Fibroblast of skin of back (primary cell): ENCODE measurements at places on chromosomes 5 and 9.

DNA sequence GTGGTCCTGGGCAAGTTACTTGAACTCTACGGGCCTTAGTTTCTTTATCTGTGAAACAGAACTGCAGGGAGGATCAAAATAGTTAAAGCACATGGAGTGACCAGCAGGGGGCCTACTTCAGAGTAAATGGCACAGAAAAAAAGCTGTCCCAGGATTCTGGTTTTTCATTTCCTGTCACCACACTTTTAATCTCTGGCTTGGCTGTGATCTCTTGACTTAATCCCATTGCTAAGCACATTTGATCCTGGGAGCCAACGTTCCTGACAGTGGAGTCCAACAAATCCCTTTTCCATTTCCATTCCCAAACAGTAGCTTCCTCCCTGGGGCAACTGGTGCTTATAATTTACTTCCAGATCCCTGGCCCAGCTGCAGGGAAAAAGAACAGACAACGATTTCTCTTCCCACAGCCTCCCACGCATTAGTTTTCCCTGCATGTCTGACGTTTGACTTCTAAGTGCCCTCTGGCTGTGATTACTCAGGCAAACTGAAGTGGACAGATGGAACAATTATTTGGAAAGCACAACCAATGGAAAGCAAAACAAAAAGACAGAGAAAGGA, 136.5 kb upstream of the STK32A start:
- DNase-seq = peak; percentile 56

DNA sequence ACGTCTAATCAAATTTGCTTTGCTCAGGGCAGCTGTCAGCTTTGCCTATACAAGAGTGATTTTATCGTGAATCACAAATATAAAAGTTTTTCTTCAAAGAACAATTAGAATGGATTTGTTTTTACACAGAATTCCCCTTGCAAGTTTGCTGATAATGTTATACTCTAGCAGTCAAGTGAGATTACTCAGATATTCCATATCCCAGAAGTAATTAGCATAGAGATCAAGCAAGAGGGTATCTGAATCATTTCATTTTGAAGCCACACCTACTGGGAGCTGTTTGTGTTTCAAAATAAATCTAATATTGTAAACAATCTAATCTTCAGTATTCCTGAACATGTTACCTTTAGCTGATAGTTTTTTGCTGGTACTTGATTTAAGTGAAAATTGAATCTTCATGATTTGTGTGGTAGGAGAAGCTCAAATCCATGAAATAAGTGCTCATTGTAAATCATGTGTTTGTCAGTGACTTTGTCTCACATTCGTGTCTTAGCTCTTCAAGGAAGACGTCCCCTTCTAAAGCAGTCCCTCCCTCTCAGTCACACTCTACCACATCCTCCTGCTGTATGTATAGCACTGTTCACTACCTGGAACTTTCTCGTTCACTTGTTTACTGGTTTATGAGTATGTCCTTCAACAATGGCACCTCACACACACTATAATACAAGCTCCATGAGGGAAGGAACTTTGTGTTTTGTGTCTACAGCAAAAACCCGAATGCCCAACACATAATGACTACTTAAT, 3.3 kb upstream of the TTC39B start:
- DNase-seq = no peak

DNA sequence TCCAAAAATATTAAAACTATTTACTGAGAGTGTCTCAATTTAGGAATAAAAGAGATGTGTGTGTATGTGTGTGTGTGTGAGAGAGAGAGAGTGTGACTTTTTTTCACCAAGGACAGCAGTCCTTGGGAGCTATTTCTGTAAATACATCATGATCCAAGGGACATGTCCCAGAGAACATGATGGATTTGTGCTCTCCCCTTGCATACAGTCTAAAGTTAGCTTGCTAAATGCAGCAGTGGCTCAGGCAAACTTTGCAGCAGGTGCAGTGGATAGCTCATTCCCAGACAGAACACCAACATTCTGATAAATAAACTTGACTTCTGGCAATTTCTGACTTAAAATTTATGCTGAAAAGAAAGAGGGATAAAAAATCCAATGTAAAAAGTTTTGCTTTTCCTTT, 55.4 kb upstream of the SGCD start:
- DNase-seq = no peak

GRCh38 chr9:34250721-34251120, 71.9 kb downstream of the UBAP1 start:
- DNase-seq = no peak

DNA sequence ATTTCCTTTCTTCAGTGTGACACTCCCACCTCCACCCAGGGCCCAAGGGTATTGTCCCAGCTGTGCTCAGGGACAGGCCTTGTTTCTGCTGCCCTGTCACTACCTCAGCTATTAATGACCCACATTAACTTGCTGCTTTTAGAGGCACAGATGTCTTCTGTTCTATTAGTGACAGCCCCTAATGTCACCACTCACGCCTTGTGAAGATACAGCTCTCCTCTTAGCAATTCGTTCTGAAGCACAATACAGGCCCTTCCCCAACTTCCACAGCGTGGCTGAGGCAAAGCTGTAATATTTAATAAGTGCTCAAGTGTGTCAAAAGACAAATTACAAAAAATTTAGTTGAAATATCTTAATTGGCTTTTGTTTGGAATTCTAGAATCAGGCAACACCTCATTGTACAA, 44.7 kb upstream of the HMGCS1 start:
- no peak for DNase-seq

- DNase-seq = no peak
Observed at GRCh38 chr5:1096838-1097237, 15.0 kb downstream of the SLC12A7 start.

DNA sequence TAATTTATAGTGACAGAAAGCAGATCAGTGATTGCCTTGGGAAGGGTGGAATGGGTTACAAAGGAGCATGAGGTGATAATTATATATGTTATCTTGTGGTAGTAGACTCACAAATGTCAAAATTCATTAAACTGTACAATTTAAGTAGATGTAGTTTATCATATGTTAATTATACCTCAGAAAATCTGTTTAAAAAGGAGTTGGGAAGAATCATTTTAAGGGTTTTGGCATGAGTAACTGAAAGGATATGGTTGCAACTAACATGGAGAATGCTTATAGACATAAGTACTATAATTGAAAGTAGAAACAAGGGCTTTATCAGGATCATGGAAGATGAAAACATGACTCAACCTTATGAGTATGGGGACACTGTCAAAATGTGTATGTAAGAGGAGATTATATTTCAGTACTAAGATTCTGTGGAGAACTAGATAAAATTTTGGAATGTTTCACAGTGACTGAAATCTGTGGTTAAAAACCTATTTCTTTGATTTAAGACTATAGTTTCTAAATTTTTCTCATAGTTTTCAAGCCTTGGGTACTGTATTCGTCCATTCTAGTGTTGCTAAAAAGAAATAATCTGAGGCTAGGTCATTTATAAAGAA, 73.3 kb downstream of the FCHO2 start:
- peak; percentile 74 for DNase-seq

DNA sequence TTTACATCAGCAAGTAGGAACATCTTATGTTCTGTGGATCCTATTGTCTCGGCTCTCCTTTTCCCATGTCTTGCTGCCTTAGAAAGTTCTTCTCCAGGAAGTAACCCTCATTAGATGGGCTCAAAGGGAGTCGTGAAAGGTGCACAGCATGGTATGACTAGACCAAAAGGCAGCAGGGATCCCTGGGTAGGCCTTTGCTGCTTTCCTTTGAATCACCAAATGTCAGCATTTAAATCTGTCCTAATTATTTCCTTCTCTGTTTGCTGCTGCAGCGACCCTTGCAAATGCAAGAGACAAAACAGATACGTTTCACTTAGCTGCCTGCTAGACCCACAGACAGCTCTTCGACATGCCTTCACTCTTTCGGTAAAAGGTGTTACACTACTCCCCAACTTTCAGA, 218.4 kb downstream of the ACTL7B start:
- no peak for DNase-seq

DNA sequence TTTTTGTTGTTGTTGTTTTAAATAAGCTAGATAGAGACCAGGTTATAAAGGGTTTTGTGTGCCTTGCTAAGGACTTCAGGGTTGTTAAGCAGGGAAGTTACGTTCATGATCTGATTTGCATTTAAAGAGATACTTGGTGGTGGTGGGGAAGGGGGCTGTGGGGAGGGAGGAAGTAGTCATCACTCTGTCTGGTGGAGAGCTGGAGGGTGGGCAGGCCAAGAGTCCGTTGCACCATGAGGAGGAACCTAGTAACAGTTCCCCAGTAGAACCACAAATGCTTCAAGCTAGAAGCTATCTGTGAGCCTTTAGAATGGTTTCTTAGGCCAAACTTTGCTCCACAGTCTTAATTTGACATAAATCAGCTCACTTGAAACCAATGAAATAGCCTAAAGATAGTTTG, 18.7 kb upstream of the ROPN1L start:
- no peak for DNase-seq

- no peak for DNase-seq
Observed at GRCh38 chr5:83360573-83360972, 111.0 kb upstream of the VCAN start.

GRCh38 chr9:35051069-35051967, 21.1 kb downstream of the VCP start:
- peak; percentile 48 for DNase-seq

DNA sequence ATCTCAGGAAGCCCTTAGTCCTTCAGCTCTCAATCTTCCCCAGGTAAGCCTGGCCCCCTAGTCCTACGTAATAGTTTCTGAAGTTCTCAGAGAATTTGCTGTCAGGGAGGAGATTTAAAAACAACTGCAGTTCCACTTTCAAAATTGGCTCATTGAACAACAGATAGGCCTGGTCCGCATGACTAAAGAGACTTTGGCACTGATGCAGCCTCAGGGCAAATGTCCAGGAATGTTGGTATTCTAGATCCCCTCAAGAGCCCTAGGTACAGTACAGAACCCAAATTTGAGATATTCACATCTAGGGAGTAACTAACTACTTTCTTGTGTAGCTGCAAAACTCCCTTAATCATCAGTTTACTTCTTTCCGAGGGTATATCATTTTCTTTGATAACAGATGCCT, 162.8 kb downstream of the GABRG2 start:
- no peak for DNase-seq

- DNase-seq = no peak
Observed at GRCh38 chr9:127277770-127278169, 13.2 kb downstream of the GARNL3 start.

- DNase-seq = no peak
Observed at GRCh38 chr5:125375143-125375542, 628.7 kb upstream of the ZNF608 start.

- no peak for DNase-seq
Observed at GRCh38 chr5:53928641-53929040, 368.2 kb downstream of the NDUFS4 start.

DNA sequence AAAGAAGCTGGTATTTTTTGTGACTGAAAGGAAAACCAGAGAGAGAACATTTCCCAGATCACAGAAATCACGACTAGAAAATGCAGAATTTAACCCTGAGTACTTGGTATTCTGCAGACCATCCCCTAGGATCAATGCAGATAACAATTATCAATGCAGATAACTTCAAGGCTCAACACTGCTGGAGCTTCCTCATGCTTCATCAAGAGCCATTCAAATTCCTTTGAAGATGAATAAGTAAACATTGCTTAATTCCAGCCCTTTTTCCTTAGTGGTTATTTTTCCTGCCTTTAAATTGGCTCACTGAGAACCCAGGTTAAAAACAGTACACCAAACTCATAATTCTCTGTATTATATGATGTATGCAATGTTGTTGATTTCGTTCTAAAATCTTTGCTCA, 370.1 kb upstream of the TLE4 start:
- no peak for DNase-seq

DNA sequence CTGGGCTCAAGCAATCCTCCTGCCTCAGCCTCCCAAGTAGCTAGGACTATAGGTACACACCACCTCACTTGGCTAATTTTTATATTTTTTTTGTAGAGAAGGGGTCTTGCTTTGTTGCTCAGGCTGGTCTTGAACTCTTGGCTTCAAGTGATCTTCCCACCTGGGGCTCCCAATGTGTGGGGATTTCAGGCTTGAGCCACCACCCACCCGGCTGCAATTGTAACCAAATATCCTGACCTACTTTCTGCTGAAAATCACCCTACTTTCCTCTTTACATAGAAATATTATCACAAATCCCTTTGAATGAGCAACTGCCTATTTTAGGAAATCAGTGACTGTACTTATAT, 59.6 kb upstream of the ZNF608 start:
- no peak for DNase-seq

DNA sequence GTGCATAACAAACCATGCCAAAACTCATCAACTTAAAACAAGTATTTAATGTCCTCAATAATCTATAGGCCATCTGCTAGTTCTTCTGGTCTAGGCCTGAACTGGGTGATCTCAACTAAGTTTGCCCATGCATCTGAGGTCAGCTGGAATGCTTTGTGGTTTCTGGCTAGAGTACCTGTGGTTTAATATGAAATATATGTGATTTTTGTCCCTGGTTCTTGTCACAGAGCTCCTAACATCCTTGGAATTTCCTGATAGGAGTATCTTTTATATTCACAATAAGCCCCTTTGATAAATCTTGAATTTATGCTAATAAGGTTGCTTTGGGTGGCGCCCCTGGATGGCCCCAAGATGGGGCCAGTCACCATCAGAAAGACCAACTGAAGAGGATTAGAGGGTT, 535.9 kb downstream of the DNAH5 start:
- DNase-seq = no peak

DNA sequence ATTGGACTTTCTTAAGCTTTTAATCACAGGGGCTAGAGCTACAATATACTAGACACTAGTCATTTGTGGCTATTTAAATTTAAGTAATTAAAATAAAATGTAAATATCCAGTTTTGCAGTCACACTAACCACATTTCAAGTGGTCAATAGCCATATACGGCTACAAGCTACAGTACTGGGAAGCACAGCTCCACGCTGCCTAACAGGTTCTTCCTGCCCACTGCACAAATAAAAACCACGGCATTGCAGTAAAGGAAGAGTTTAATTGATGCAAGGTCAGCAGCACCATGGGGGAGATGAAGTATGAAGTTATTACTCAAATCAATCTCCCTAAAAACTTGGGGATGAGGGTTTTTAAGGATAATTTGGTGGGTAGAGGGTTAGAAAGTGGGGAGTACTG, 134.1 kb downstream of the LURAP1L start:
- no peak for DNase-seq

DNA sequence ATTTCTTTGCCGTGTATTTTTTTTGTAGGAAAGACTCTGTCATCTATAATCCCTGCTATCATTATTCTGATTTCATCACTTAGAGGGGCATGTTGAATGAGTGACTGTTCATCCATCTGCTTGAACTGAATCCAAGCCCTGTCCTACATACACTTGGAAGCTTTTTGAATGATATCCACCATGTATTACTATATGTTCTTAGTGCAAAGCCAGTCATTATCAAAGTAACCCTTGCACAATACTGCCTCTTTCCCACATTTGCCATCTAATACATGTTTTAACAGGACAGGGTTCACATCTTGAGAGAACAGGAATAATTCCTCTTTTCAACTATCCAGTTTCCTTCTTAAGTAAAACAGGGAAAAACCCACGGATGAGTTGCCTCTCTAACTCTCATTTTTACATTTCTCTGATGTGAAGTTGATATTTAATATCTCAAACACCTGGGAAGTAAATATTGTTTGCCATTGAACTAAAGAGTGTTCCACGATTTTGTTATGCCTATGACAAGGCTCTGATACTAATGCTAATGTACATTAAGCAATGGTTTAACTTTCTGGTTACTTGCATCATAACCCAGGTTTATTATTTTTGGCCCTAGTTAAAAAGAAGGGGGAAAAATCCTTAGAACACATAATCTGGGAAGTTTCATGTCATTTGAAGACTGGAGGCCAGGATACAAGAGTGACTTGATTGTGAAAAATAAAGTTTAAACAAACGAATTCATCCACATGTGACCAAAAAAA, 103.7 kb upstream of the TARS1 start:
- DNase-seq = no peak
